HepG2 (cell line): ENCODE measurements at places on chromosomes 12 and 14. TPM values are rescaled to one million over a fixed set of nuclear protein-coding genes. Genes with fewer than 3 reads are reported as not detected.

DNA sequence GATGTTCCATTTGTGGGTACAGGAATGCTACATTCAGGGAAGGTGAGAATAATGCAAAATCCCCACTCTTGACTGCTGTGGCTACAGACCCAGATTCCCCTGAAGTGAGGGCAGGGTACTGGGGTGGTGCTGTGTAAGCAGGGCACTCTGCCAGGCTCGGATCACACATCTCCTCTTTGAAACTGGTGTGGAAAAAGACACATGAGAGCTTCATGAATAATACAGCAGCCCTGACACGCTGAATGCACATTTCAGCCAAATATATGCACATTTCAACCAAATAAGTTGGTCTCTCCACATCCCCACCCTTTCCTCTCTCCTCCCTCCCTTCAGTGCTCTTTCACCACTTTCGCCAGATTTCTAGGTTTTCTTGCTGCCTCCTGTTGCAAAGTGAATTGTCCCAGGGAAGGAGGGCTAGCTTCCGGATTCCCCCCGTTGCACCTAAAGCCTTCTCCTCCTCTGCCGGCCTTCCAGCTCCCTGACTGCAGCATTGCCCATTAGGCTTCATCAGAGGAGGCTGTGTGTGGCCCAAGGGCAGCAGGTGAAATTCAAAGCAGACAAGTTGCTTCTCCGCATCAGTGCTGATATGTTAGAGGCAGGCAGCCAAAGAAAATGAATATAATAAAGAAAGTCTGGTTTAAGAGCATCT is 118.2 kb upstream of the TMCC3 start:
- H3K36me3 ChIP-seq = no peaks in the 10 kb centered on the region
- no peaks in the 10 kb centered on the region for H3K4me1 ChIP-seq
- no peak overlapping the region for H3K4me3 ChIP-seq
- no peak overlapping the region for H3K27ac ChIP-seq
- no peak for DNase-seq

- no peaks in the 10 kb centered on the region for H3K4me1 ChIP-seq
- H3K36me3 ChIP-seq = no peaks in the 10 kb centered on the region
- H3K27ac ChIP-seq = no peak overlapping the region
- H3K27me3 ChIP-seq = no peaks in the 10 kb centered on the region
Measured at GRCh38 chr12:127594351-127594970, 672.5 kb upstream of the TMEM132C start.

The TAS2R42 gene
- total RNA-seq = not detected in 2 replicates

DNA sequence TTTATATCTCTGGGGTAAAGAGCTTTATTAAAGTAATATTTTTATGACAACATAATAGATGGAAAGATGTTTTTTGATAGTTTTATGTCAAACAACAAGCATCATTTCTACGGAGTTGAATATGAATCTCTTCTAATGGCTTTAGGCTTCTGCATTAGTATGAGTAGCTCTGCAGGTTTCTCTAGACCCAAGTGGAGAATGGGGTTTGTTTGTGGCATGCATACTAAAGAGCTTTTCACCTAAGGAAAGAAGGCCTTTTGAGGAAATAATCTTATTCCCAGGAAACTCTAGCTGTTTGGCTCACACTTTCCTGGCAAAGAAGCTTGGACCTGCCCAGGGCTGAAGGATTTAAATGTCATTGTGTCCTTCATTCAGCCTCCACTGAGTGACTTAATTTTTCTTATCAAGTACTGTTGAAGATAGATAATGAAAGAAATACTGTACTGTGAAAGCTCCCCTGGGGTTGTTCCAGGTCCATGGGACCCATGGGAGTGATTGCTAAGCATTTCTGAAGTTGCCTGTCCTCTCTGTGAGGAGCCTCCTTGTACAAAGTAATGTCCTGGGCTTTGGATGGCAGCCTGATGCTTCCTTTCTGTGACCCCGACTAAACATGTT is 469.3 kb downstream of the LRIG3 start:
- no peaks in the 10 kb centered on the region for H3K27me3 ChIP-seq
- DNase-seq = no peak
- H3K4me1 ChIP-seq = no peaks in the 10 kb centered on the region
- no peak overlapping the region for H3K27ac ChIP-seq

- no peaks in the 10 kb centered on the region for H3K27me3 ChIP-seq
- H3K4me1 ChIP-seq = peaks cover 12% of the 10 kb centered on the region
- H3K4me3 ChIP-seq = no peak overlapping the region
- H3K27ac ChIP-seq = no peak overlapping the region
- no peaks in the 10 kb centered on the region for H3K36me3 ChIP-seq
- no peak for DNase-seq
Measured at GRCh38 chr12:76003355-76003638, 28.3 kb downstream of the PHLDA1 start.

GRCh38 chr14:30790827-30791226 is 83.5 kb upstream of the COCH start:
- H3K36me3 ChIP-seq = no peaks in the 10 kb centered on the region
- no peak for DNase-seq
- no peaks in the 10 kb centered on the region for H3K27me3 ChIP-seq
- H3K27ac ChIP-seq = no peak overlapping the region
- no peak overlapping the region for H3K4me3 ChIP-seq

The KITLG gene
- 4.3 and 5.3 TPM in 2 replicates for total RNA-seq

The DHRS4 gene
- total RNA-seq = 45.1 and 49.4 TPM in 2 replicates

GRCh38 chr12:98198261-98198982 is 317.0 kb upstream of the TMPO start:
- H3K27me3 ChIP-seq = no peaks in the 10 kb centered on the region
- H3K4me1 ChIP-seq = no peaks in the 10 kb centered on the region
- H3K36me3 ChIP-seq = no peaks in the 10 kb centered on the region
- H3K4me3 ChIP-seq = no peak overlapping the region

- peaks cover 35% of the 10 kb centered on the region for H3K4me1 ChIP-seq
- peak; percentile 23 for DNase-seq
- H3K36me3 ChIP-seq = no peaks in the 10 kb centered on the region
- peak within 1 kb of the TSS; percentile 96 for H3K27ac ChIP-seq
- H3K27me3 ChIP-seq = no peaks in the 10 kb centered on the region; the same call in 2 of the 3 replicates
Measured at GRCh38 chr12:132761032-132761920, at the start of gene ANKLE2. ANKLE2 (minus strand) TSS chr12:132761832; CDS start chr12:132761798, 34 bp downstream.

DNA sequence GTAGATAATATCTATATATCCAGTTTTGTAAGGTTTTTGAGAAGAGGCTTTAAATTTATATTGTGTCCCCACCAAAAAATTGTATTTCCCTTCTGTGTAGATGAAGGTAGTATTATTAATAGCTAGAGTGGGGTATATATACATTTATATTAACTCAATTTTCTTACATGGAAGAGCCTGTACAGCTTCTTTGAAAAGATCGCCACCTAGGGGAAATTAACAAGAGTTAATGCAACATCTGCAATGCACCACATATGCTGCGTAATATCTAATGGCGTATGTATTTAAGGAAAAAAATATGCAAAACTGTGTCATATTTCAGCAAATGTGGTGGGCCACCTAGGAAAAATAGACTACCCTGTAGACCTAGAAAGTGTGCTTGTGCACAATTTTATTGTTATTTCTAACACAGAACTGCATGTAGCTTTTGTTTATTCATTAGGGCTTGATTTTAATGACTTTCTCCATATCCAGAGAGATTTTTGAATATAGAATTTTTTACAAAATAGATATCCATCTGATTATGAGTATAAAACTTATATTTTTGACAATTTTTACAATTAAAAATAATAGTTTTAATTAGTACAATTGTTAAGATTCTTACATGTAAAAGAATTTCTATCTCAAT is 14.0 kb downstream of the CCER1 start:
- peak; percentile 28 for DNase-seq
- H3K27ac ChIP-seq = no peak overlapping the region
- H3K27me3 ChIP-seq = no peaks in the 10 kb centered on the region

The DMAC2L gene
- 19.4 and 27.4 TPM in 2 replicates for total RNA-seq

DNA sequence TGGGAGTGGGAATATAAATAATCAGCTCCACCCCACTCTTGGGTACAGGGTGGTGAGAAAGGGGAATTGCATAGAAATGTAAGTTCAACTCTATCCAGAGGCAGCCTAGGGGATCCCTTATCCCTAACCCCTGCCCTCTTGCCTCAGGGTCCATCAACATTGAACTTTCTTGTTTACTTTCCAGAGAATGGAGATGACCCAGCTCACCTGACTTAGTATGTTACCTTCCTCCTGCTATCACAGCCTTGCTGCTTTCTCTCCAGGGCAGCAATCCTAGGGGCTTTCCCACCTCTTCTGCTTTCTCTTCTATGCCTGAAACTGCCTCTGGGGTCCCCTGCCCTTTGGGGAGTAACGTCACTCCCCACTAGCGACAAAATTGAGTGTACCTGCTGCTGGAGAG is 2.7 kb downstream of the LRP1 start:
- DNase-seq = peak; percentile 73
- peak overlapping the region; percentile 96 for H3K4me3 ChIP-seq
- no peaks in the 10 kb centered on the region; the same call in 2 of the 3 replicates for H3K27me3 ChIP-seq
- peaks cover 74% of the 10 kb centered on the region for H3K4me1 ChIP-seq
- peak overlapping the region; percentile 40 for H3K27ac ChIP-seq
- H3K36me3 ChIP-seq = peaks cover 5% of the 10 kb centered on the region; the same call in 1 of the 2 replicates

- no peaks in the 10 kb centered on the region; the same call in 1 of the 2 replicates for H3K27me3 ChIP-seq
- no peak overlapping the region for H3K27ac ChIP-seq
- no peak for DNase-seq
- no peak overlapping the region for H3K4me3 ChIP-seq
- H3K4me1 ChIP-seq = no peaks in the 10 kb centered on the region
Measured at GRCh38 chr14:82759656-82760055, 1226.0 kb upstream of the SEL1L start.

The GPR68 gene
- total RNA-seq = not detected in 2 replicates

The COX8C gene
- total RNA-seq = not detected in 2 replicates

The NR2C1 gene
- 22.4 and 38.0 TPM in 2 replicates for total RNA-seq
